CD4-positive, alpha-beta T cell treated with Interleukin-21 for 1 hour (primary cell): ENCODE measurements at places on chromosomes 1 and 21.
A peak's percentile ranks its signal among the peaks of the same experiment; 100 is the strongest.

- no peak for DNase-seq
These were observed 5.2 kb downstream of the DIO1 start for GRCh38 chr1:53899206-53899628.

DNA sequence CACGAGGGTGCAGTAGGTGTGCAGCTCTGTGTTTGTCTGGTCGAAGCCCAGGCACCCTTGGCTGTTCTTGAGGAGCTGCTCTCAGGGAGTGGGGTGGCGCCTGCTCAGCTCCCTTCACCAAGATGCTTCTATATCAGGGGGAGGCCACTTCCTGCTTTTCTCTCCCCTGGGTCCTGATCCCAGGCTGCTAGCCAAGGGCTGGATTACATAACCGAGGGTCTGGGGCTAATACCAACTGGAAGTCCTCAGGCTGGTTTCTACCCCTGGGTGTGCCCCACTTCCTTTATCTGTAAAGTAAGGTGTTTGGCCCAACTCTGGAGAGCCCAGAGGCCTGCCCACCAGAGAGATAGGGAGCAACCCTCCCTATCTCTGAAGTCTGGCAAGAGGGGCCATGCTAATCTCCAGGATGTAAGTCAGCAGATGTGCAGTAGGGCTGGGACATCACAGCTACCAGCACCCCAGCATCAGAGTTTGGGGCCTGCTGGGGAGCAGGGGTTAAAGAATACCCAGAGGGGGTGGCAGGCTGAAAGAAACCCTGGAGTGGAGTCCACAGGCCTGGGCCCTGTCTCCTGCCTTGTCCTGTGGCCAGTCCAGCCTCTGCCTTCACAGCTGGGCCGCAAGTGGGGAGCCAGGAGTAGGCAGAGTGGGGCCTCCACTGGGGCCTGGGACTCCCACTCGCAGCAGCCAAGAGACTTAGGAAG is 2.1 kb downstream of the SELENBP1 start:
- no peak for DNase-seq

GRCh38 chr1:54971317-54971791 is 9.1 kb upstream of the TMEM61 start:
- DNase-seq: no peak

DNA sequence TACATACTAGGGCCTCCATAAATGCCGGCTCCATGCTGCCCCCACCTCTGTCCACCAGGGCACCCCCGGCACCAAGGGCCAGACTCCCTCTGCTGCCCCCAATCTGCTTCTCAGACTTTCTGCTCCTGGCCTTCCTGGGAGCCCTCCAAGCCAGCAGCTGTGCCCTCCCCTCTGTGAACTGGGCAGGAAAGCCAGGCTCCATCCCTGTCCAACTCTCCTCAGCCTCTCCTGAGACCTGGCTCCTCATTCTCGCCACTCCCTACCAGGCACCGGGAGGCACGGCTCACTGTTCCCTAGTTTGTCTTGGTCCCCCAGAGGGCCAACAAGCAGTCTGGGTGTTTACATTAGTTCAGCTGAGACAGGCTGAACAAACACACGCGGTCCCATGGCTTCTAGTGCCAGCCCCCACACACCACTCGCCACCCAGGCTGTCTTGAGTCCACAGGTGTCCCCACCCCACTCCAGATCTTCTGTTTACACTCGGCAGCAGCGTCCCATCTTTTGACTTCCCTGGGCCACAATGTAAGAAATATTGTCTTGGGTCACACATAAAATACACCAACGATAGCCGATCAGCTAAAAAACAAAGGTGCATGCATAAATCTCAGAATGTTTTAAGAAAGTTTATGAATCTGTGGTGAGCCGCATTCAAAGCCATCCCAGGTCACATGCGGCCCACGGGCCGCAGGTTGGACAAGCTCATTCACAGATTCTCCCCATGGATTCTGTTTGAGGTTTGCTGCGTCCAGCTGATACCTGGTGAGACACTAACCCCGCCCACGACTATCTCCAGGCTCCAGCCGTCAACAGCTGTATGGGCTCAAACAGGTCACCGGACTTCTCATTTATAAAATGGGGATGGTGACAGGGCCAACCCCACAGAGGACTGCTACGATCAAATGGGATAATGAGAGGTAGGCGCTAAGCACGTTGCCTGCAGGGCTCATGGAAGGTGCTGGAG is 29.5 kb upstream of the ECE1 start:
- no peak for DNase-seq

DNA sequence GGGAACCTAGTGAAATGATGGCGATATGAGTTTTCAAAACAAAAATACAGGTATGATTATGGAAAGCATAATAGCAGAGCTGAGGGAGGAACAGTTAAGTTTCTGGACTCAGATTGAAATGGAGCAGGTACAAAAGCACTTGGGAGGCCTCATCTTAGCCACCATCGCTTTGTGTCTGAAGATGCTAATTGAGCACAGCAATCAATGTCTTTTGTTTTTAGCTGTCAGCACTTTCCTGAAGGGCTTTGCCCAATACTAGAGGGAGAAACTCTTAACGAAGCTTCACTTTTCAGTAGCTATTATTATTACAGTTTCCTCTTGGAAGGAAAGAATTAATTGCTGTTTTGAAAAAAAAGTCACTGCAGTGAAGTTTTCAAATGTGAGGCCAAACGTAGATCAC is 348.7 kb downstream of the RWDD3 start:
- no peak for DNase-seq

- no peak for DNase-seq
These were observed 292.4 kb upstream of the USP24 start for GRCh38 chr1:55507578-55507931.

- no peak for DNase-seq
These were observed 201.3 kb upstream of the ADGRL4 start for GRCh38 chr1:79207786-79208185.

- DNase-seq: no peak
These were observed 13.0 kb upstream of the ZNF692 start for GRCh38 chr1:248871837-248872401.

GRCh38 chr1:162704673-162705424 is 72.6 kb downstream of the DDR2 start:
- DNase-seq: no peak

DNA sequence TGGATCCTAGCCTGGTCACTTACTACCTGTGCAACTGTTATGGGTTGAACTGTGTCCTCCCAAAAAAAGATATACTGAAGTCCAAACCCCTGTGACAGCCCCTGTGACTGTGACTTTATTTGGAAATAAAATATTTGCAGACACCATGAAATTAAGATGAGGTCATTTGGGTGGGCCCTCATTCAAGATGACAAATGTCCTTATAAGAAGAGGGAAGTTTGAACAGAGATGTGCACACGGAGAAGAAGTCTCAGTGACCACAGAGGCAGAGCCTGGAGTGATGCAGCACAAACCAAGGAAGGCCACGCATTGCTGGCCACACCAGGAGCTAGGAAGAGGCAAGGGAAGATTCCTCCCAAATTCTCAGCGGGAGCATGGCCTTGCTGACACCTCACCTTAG is 249.7 kb upstream of the RUNX1 start:
- no peak for DNase-seq

GRCh38 chr1:93729906-93730305 is 48.3 kb upstream of the BCAR3 start:
- no peak for DNase-seq

- DNase-seq: no peak
These were observed 64.3 kb downstream of the ANKRD13C start for GRCh38 chr1:70290218-70290617.

GRCh38 chr1:246302711-246303317 is 204.3 kb downstream of the SMYD3 start:
- DNase-seq: no peak

DNA sequence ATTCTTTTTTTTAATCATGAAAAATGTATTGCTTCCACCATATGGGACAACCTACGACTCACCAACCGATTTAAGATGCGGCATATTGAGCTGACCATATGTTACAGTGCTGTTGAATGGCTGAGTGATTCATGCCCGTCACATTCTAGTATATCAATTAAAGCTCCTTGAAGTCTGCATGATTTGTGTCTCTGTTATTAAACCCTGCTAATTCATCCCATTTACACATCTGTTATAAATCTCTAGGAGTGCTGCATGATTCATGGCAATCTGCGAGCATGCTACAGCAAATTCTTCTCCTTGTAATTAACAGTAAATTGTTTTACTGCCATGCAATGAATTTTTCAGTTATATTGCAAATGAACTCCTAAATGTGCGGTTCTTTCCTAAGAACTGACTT is 239.8 kb downstream of the USH2A start:
- DNase-seq: no peak

DNA sequence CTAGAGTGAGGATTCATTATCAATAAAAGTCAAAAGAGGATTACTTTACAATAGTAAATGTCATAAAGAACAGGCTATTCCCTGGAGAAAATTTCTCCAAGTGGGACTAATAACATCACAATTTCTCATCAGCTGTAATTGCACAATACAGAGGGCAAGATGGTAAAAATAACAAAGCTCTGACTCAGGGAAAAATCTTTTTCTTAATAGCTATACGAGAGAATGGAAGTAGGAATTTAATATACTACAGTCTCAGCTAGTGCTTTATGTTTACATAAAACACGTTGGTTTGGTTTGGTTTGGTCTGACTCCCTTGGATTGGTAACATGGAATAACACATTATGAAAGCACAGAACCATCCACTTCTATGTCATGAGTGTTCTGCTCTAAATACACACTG is 397.6 kb downstream of the LRRIQ3 start:
- DNase-seq: no peak

- DNase-seq: no peak
These were observed 22.5 kb downstream of the WNT4 start for GRCh38 chr1:22120469-22120790.

DNA sequence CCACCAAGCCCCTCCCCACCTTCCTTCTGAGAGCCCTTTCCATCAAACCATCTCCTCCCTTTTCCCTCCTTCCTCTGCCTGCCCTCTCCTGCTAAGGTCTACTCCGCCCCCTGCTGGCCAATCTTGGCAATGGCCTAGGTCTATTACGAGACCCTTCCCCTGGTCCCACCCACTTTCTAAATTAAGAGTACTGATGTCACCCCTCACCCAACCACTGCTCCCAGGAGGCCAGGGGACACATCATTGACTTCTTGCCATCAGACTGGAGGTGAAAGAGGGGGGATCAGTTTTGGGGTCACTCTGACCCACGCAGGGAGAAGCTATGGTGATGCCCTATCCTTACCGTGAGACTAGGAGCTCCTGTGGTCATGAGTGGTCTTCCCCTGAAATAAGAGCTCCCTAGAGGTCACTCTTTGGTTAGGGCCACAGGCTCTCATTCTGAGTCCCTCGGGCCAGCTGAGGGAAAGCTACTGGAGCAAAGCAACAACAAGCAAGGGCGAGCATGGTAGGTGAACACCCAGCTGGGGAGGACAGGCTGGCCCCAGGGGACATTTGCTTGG is 34.6 kb upstream of the S100A7 start:
- DNase-seq: peak; percentile 68

GRCh38 chr1:193310564-193310963 is 124.2 kb upstream of the B3GALT2 start:
- no peak for DNase-seq

GRCh38 chr1:62325681-62326080 is 6.4 kb upstream of the KANK4 start:
- no peak for DNase-seq
